ENCODE measurements at places on chromosomes 1 and 21.
A peak's percentile ranks its signal among the peaks of the same experiment; 100 is the strongest.

GRCh38 chr21:45041351-45041805, 33.0 kb upstream of the ADARB1 start:
- DNase-seq = peak; percentile 76

DNA sequence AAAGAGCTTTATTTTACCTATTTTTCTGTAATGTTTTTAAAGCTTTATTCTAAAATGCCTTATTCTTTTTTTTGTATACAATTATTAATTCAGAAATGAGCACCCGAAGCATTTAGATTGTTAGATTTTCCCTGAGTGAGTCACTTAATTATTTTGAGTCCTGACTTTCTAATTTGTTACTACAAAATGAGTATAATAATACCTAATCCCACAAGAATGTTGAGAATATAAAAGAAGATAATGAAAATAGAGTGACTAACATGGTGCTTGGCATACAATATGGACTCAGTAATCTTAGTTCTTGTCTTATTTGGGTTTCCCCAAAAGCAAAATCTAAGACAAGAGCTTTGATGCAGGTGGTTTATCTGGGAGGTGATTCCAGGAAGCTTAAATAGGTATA, 142.2 kb downstream of the LHX8 start:
- DNase-seq = no peak

- no peak for DNase-seq
These were observed 206.5 kb downstream of the LRRC40 start for GRCh38 chr1:69998847-69999246.

GRCh38 chr1:159000625-159001024, 9.1 kb upstream of the IFI16 start:
- peak; percentile 87 for DNase-seq

DNA sequence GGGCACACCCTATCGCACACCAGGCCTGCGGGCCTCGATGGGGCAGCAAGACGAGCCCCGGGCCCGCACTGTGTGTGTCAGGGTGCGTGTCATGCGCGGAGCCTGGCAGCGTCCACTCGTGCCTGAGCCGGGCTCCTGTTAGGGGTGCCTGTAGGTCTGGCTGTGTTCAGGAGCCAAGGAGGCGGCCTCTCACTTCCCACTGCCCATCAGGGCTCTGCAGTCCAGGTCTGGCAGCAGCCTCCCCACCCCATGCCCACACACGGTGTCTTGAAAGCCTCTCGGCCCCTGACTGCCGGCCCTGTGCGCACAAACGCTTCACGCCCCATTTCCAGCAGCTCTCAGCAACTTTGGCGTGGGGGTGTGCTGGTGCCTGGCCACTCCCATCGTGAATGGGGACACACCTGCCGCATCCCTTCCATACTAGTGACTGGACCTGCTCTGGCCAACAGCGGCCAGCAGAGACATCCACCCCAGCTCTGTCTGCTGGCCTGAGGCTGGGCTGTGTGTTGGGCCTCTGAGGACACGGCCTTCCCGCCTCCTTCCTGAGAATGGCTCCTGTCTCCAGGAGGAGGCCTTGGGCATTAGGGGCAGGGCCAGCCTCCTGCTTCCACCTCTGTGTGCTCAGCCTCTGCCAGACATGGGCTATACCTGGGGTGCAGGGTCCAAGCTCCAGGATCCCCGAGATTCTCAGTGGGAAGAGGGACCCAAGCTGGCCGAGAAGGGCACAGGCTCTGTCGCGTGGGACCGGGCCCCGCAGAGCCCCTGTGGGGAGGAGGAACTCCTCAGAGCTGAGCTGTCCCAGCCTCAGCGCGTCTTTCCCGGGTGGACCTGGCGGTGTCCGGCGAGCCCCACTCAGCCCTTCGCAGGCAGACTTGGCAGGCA, 41.8 kb upstream of the ACTRT2 start:
- DNase-seq = no peak

DNA sequence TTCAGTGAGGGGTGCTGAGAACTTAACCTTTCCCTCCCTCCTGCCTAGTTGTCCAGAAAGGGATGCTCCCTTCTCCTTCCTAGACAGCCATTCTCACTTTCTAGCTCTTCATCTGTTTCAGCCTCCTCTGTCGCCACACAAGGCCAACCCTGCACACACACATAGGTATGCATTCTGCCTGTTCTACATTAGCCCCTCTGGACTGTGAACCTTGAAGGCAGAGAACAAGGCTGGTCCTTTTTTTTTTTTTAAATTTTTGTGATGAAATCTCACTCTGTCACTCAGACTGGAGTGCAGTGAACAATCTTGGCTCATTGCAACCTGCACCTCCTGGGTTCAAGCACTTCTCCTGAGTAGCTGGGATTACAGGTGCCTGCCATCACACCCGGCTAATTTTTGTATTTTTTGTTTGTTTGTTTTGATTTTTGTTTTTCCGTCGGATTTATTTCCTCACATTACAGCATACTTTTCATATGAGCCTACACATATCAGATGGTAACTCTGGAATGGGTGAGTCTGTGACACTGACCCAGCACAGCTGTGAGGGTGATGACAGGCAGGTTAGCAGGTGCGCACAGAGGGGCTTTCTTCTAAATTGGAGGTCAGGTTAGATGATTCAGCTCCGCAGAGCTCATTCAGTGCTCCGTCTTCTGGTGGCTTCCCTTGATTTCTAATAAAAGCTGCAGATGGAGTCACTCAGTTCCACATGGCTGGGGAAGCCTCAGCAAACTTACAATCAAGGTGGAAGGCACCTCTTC, 4.9 kb upstream of the AKR1A1 start:
- DNase-seq = no peak

DNA sequence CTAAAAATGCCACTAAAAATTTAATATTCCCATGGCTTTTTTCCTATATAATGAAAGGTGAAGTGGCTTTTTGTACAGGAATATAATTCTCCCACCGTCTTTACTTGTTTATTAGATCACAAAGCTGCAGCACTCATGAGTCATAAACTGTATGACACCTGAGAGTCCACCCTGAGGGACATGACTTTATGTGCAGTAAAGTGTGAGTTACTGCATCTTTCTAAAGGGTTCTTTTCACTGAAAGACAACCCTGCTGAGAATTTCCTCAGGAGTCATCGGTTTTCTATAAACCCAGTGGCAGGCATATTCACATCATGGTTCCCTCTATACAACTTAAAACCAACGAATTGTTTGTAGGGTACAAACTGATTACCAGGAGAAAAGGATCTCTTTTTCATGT, 77.4 kb downstream of the APP start:
- DNase-seq = no peak

DNA sequence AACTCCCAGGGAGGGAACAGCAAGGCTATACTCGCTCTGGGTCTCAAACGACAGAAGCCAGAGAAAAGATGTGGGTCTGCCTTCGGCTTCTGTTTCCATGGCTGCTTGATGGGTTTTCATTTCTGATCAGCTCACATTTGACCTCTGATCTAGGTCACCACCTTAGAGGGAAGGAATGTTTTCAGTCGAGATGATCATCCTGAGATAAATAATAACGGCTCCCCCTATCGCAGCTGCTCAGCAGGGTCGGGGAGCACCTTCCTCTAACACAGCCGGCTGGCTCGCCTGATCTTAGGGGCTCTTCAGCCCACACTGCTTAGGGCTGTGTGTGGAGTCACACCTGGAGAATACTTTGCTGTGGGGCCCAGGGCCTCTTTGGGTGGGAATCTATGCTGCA, 53.1 kb upstream of the ZNF648 start:
- DNase-seq = no peak

- DNase-seq = no peak
These were observed 89.1 kb downstream of the RWDD3 start for GRCh38 chr1:95323123-95323522.

DNA sequence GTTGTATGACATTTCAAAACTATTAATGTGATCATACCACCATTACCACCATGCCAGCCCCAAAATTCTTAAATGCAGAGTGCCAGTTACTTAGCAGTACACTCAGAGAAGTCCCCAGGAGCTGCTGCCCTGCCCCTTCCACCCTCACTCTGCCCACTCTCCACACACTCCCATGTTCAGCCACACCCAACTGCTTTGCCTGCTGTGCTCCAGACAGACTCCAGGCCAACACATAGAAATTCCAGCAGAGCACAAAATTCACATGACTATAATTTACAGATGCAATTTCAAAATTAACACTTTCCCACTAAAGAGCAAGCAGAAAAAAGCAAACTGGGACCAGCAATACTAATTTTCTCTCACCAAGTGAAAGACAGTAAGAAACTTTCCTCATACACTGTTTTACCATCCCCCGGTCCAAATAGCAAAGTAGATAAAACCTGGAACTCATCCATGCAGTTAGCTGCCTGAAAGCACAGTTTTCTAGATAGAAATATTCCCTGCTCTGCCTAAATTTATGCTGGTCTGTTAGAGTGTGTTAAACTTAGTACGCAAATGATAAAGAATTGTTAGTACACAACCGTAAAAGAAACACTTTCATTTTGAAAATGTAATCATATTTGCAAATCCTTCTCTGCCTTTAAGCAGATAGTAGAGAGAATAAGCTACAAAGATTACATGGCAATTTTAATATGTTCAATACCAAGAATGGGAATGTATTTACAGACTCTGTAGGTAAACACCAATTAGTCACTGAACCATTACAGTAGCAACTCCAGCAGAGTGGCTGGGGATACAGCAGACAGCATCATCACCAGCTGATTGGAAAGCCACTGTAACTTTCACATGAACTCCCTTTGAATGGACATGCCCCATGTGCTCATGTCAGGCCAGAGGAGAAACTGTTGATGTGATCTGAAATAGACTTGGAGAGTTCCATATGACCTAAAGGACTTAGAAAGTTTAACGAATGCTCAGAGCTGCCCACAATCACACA, 176.5 kb downstream of the VAV3 start:
- DNase-seq = no peak

DNA sequence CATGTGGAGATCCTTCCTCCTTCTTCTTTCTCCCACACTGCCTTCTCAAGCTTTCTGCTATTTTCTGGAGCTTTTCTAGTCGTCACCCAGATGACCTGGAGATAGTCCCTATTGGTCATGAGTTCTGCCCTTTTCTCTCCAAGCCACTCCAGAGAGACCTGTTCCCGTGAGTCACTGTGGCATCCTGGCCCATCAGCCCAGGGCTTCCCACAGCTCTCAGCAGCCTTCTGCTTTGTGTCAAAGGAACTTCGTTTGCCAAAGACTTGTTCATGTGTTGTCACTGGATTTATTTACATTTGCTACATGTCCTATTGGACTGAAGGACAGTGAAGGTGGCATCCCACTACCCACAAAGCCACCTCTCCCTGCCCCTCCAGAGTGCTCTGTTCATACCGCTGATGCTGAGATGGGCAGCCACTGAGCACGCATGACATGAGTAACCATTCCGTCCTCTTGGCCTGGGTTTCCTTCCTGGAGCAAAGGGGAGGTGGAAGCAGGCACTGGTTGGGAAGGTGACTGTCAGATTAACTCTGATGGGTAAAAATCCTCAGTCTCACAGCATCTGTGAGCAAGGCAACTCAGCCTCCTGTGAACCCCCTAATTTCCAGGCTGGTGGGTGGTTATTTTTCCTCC, 119.2 kb downstream of the EDEM3 start:
- no peak for DNase-seq

GRCh38 chr1:241411776-241412338, 54.9 kb upstream of the RGS7 start:
- DNase-seq = no peak

DNA sequence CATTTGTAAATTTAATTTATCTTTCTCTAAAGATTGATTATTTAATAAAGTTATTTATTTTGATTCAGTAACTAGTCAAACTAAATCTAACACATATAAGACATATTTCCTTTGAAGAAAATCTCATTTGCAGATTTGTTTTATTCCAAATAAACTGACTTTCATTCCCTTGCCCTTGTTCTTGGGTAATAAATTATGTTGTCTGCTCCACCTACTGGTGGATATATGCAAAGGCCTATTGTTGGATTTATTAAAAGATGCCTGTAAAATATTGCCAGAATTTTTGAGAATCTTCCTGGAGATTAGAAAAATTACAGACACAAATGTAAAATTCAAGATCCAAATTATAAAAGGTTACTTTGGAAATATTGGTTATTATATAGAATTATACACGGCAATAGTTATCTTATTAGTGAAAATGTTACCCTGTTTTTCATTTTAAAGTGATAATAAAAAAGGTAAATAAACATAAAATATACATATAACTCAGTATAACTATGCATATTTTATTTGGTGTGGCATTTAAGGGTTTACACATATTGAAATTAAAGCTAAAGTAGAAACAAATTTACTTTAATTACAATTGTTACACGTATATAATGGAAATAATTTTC, 116.1 kb downstream of the SPATA17 start:
- no peak for DNase-seq

- no peak for DNase-seq
These were observed 7.1 kb upstream of the DIRAS3 start for GRCh38 chr1:68057564-68057963.

DNA sequence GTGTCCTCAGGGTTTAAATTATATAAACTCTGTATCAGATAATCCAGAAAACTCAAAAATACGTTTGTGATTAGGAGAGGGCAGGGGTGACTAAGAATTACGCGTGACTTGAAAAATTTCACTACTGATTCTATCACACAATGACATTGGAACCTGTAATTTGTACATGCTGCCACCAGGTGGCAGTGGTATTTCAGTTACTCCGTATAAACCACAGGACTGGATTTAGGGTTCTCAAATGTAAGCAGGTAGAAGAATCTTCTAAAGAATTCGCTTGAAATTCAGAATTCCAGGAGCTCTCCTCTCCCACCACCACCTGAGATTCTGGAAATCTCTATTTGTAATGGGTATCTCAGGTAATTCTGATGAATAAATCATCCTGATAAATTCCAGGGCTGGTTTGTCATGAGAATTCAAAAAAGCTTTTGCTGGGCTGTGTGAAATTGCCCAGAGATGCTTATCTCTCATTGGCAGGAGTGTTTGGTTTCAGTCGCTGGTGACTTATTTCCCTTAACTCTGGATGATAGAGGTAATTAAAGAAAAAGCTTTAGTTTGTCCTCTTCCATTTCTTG, 1.7 kb upstream of the KRTAP7-1 start:
- DNase-seq = no peak

GRCh38 chr1:114075546-114076242, 78.0 kb downstream of the SYT6 start:
- no peak for DNase-seq

DNA sequence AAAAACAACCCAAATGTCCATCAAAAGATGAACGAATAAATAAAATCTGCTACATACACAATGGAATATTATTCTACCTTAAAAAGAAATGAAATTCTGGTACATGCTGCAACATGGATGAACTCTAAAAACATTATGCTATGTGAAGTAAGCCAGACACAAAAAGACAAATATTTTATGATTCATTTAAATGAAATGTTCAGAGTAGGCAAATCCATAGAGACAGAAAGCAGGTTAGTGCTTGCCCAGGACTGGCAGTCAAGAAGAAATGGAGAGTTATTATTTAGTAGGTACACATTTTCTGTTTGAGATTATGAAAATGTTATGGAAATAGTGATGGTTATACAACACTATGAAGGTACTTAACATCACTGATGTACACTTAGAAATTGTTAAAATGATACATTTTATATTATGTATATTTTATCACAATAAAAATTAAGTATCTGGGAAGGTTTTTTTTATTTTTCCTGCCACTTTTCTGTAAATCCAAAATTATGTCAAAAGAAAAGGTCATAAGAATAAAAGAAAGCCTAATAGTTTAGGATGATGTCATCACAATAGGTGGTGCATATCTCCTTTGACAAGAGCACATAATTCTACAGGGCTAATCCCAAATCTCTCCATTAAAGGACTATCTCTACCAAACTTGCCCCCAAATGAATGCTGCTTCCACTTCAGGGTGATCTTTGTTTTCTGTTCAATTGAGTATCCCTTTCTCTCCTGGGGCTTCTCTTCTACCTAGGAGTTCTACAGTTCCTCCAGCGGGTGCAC, 40.2 kb upstream of the FCER1A start:
- no peak for DNase-seq
